ENCODE measurements at places on chromosomes 11 and 22.

DNA sequence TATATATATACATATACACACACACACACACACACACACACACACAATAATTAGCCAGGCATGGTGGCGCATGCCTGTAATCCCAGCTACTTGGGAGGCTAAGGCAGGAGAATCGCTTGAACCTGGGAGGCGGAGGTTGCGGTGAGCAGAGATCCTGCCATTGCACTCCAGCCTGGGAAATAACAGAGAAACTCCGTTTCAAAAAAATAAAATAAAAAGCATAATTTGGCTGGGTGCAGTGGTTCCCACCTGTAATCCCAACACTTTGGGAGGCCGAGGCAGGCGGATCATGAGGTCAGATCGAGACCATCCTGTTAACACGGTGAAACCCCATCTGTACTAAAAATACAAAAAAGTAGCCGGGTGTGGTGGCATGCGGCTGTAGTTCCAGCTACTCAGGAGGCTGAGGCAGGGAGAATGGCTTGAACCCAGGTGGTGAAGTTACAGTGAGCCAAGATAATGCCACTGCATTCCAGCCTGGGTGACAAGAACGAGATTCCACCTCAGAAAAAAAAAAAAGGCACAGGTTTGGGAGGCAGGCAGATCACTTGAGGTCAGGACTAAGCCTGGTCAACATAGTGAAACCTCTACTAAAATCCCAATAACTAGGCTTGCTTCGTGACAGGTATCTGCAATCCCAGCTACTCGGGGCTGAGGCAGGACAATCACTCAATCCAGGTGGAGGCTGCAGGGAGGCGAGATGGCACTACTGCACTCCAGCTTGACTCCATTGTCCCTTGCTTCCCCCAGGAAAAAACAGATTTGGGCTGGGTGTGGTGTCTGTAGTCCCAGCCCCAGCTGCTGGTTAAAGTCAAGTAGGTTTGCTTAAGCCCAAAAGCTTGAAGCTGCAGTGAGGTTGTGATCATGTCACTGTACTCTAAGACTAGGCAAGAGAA, 11.8 kb upstream of the WDR74 start:
- DNase-seq, result no peak

DNA sequence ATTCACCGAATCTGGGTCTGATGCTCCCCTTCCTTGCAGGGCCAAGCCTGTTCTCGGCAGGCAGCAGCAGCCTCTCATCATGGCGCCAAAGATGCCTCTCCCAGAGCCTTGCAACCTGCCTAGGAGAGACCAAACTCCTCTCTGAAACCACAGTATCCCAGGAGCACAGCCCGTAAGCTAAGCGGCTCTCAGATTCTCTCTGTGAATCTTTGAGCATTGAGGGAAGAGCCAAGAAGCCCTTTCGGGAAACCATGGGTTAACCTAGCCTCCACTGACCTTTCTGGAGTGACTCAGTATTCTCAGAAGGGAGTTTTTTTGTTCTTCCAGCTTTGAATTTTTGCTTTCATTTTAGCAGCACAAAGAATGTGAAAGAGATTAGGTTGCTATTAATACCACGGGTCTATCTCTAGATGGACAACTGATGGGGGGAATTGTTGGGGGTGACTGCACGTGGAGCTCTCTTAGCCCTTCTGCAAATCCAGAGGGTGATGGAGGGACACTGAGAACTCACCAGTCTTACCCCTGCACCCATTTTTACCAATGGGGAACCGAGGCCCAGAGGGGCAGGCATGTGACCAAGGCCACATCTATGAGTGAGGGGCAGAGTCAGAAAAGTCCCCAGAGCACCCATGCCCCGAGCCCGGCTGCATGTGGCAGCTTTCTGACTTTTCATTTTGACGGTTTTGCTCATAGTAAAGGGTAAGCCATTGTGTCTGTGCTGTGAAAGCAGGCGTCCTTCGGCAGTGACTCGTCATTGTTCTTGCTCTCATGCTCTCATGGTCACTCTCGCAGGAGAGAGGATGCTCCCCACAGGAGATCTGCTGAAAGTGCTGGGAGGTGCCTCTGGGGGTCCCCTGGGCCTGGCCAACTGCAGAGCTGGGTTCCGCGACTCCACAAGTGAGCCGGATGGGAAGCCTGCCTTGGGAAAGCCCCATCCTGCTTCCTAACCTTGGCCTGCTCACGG, 36.0 kb downstream of the IRAG1 start:
- DNase-seq, result no peak

GRCh38 chr22:31230155-31230870, 18.2 kb downstream of the LIMK2 start:
- DNase-seq, result no peak

DNA sequence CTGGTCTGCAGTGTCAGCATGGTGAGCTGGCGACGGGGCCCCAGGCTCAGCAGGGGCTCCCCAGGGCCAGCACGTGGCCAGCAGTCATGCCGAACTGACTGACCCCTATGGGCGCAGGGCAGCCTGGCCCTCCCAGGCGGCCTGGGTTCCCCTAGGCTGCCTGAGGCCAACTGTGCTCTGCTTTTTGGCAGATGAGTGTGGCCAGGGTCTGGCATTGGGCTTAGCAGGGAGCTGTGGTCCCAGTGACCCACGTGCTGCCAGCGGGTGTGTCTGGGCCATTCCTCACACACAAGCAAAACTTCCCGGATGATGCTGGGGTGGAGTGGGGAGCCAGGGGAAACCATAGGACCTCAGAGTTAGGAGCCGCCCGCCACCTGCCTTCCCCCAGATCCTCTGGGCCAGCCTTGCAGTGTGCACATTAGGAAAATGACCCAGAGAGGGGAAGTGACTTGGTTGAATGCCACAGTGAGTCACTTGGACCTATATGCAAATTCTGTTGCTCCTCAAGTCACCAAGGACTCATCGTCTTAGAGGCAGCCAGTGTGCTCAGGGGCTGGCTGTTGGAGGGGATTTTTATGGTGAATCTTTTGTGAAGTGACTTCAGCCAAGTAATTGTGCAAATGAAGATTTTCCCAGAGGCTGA, 6.5 kb downstream of the ADORA2A start:
- DNase-seq, result no peak

GRCh38 chr11:69053546-69054396, 5.0 kb downstream of the TPCN2 start:
- no peak for DNase-seq

- DNase-seq, result peak; percentile 88
Measured at GRCh38 chr22:38316364-38317121, 690 bp downstream of the CSNK1E start.

DNA sequence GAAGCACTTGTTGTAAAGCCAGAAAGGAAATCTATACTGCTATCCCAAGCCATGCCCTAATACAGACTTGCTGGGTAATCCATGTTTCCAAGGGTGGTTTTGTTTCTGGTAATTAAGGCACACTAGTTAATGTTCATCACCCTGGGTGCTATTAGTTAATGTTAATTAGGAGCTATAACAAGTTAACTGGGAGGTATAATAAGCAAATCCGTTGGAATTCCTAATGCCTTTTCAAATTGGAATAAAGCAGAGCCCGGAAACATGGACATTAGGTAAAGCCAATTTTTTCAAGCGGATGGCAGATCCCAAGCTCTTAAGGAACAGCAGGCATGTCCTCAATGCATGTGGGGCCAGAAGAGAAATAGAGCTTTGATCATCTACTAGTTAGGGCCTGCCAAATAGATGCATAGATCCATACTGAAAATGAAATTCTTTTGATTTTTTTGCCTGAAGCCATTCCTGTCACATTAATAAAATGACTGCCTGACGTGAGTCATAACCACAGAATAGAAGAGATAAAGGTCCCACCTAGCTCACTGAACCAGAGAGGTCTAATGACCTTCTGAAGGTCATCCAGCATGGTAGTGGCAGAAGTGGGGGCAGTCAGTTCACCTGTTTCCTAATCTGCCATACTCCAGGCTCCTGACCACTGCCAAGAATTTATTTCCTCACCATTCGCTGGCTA, 28.5 kb upstream of the CCDC34 start:
- no peak for DNase-seq

DNA sequence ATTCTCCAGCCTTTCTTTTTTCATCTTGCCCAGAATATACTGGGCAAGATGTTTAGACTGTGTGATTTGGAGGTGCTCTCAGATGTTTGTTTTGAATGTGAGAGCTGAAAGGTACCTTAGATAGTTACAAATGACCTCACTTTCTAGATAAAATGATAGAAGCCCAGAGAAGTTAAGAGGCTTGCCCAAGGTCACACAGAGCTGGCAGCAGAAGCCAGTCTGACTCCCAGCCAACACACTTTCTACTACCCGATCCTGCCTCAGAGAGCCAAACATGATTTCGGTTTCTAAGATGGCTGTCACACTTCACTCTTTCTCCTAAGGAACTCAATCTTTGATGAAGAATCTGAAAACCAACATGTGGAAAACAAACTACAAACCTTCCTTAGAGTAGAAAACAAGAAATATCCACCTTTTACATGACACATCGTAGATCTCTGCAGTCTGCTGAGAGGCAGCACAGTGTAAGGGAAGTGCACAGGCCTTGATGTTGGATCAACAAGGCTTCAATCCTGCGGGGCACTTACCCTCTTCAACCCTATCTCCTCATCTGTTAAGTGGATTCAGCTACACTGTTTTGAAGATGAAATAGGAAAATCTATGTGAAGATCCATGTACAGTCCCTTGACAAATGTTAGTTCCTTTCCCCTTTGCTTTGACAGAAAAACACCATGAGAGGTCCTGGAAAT, 58.6 kb downstream of the SYTL2 start:
- no peak for DNase-seq

GRCh38 chr11:78800096-78800690, 225.5 kb upstream of the NARS2 start:
- DNase-seq, result no peak
